Gastroesophageal sphincter (tissue), 4 donors: ENCODE measurements at places on chromosomes 5 and 9. TPM values are rescaled to one million over a fixed set of nuclear protein-coding genes. Genes with fewer than 3 reads are reported as not detected.

DNA sequence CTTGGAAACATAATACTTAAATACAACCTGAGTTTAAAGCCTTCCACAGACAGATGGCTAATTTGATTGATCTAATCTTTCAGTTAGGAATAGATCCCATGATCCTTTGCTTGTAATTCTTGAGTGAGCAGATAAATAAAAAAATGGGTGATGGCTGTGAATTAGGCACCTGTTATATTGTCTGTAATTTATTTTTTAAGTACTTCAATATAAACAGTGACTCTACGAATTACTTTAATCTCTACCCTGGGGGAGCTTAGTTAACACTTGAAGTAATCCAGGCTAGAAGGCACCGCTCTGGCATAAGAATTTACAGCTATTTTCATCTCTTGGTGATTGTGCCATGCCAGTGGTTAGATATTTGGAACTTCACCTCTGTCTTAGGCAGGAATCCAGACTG lies 9.0 kb downstream of the EGFLAM start:
- H3K36me3 ChIP-seq = no peaks in the 10 kb centered on the region
- H3K27ac ChIP-seq = no peak overlapping the region
- H3K4me1 ChIP-seq = no peaks in the 10 kb centered on the region
- H3K27me3 ChIP-seq = peaks cover 42% of the 10 kb centered on the region

PCDHGA11 gene
- 4.0 TPM for total RNA-seq

PCDH1 gene
- total RNA-seq = 23.4 TPM

DNA sequence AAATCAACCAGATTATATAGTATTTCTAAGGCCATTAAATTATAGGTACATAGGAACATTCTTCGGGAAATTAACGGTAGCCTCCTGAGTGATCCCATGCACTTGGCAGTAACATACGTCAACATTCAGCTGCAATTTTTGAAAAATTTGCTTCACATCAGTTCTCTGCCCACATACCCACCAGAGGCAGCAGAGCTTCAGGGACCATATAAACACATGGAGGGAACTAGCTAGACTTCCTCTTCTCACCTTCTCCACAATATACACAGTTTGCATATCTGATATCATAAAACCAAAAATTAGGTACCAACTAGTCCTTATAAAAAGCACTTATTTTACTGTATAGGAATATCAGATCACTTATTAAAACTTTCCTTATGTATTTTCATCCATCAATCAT lies 4.8 kb downstream of the PSIP1 start:
- no peak for ATAC-seq
- no peaks in the 10 kb centered on the region for H3K36me3 ChIP-seq
- no peaks in the 10 kb centered on the region for H3K27me3 ChIP-seq
- H3K4me1 ChIP-seq = peaks cover 33% of the 10 kb centered on the region
- H3K27ac ChIP-seq = no peak overlapping the region

- no peaks in the 10 kb centered on the region for H3K36me3 ChIP-seq
- H3K4me1 ChIP-seq = no peaks in the 10 kb centered on the region
- H3K4me3 ChIP-seq = no peak overlapping the region
- ATAC-seq = no peak
- H3K27me3 ChIP-seq = no peaks in the 10 kb centered on the region
Measured at GRCh38 chr5:137656558-137656957, 79.3 kb downstream of the KLHL3 start.
